ENCODE measurements at places on chromosomes 7 and 10. TPM values are rescaled to one million over a fixed set of nuclear protein-coding genes. Genes with fewer than 3 reads are reported as not detected.

DNA sequence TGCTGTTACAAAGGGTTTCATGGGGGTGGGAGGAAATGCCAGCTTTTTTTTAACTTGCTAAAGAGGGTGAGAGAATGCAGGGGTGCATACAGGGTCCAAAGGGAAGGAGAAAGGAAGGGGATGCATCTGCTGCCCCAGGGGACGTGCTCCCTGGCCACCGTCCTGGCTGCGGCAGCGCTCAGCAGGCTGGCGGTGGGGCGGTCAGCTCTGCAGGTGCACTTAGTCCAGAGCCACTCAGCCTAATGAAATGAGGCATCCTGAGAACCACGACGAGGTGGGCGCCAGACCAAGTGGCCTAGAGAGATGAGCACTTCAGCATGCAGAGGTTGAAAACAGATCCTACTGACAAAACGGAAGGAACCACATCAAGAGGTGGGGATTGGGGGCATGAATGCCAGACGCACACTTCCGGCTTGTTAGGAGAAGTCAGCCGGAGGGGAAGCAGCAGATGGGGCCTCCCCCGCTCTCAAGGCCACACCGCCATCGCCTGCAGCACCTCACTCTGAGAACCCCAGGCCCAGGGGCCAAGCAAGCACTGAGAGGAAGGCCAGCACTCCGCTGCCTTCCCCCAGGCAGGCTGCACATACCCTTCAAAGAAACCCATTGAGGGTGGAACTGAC is 94.5 kb downstream of the MAD1L1 start:
- no peak for DNase-seq
- no peaks in the 10 kb centered on the region for H3K36me3 ChIP-seq
- H3K27me3 ChIP-seq = no peaks in the 10 kb centered on the region
- H3K4me3 ChIP-seq = no peak overlapping the region
- H3K27ac ChIP-seq = no peak overlapping the region
- H3K4me1 ChIP-seq = no peaks in the 10 kb centered on the region

DNA sequence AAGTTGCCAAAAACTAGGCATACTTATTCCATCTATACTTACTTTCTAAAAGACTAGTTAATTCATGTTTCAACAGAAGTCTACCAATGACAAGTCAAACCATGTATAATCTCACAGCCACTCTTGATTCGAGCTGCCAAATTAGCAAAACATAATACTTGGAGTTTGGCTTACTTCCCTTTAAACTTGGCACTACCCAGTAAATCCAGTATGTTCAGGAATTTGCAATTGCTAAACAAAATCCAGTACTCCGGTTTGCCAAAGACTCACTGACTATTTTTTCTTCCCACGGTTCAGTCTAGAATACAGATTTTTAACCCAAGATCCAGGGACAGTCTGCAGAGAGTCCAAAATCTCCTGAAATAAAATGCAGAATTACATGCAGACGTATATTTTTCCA is 4.6 kb downstream of the OAT start:
- DNase-seq = no peak

DNA sequence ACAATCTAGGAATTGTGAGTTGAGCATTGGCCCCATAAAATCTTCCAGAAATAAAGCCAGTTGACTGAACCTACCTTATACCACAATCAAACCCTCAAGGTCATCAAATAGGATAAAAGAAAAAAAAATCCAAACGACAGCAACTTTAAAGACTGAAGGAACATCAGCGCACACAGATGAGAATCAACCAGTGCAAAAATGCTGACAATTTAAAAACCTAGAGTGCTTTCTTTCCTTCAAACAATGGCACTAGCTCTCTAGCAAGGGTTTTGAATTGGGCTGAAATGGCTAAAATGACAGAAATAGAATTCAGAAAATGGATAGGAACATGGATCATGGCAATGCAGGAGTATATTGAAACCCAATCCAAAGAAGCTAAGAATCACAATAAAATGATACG is 16.1 kb upstream of the POT1 start:
- H3K27me3 ChIP-seq = no peaks in the 10 kb centered on the region
- H3K4me3 ChIP-seq = no peak overlapping the region
- H3K27ac ChIP-seq = no peak overlapping the region
- H3K36me3 ChIP-seq = no peaks in the 10 kb centered on the region
- DNase-seq = no peak

DNA sequence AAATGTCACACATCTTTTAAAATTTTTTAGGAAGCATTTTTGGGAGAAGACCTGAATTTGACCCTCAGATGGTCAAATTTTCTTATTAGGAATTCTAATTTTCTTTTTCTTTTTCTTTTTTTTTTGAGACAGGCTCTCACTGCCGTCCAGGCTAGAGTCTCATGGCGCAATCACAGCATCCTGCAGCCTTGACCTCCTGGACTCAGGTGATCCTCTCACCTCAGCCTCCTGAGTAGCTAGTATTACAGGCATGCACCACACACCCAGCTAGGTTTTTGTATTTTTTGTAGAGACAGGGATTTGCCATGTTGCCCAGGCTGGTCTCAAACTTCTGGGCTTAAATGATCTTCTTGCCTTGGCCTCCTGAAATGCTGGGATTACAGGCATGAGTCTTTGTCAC is 65.4 kb downstream of the AKAP9 start:
- peaks cover 5% of the 10 kb centered on the region for H3K36me3 ChIP-seq
- no peak for DNase-seq
- no peak overlapping the region for H3K4me3 ChIP-seq
- no peaks in the 10 kb centered on the region for H3K4me1 ChIP-seq

GRCh38 chr10:43167498-43167889 is 29.2 kb downstream of the CSGALNACT2 start:
- DNase-seq = no peak
- no peak overlapping the region for H3K27ac ChIP-seq
- H3K4me3 ChIP-seq = no peak overlapping the region
- H3K27me3 ChIP-seq = no peaks in the 10 kb centered on the region
- no peaks in the 10 kb centered on the region for H3K36me3 ChIP-seq

DNA sequence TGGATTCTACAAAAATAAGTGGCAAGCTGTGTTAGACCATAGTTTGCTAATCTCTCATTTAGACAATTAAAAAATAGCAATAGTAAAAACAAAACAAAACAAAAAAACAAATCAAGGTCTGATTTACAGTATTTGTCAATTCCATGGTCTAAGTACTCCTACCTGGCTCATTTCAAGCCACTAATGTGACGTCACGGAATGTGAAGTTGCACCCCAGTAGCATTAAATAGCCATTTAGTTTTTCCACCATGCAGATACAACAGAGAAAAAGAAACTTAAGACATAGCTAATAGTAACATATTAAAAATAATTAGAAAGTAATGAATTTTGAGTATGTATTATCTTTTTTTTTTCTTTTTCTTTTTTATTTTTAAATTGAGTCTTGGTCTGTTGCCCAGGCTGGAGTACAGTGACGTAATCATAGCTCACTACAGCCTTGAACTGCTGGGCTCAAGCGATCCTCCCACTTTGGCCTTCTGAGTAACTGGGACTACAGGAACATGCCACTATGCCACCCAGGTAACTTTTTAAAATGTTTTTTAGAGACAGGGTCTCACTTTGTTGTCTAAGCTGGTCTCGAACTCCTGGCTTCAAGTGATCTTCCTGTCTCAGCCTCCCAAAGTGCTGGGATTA is 101.2 kb downstream of the MKX start:
- no peaks in the 10 kb centered on the region for H3K36me3 ChIP-seq
- no peak overlapping the region for H3K4me3 ChIP-seq
- DNase-seq = no peak
- no peaks in the 10 kb centered on the region for H3K4me1 ChIP-seq

GRCh38 chr10:69865450-69865849 is 63.7 kb downstream of the COL13A1 start:
- peak; percentile 35 for DNase-seq
- peaks cover 90% of the 10 kb centered on the region for H3K4me1 ChIP-seq
- peaks cover 23% of the 10 kb centered on the region for H3K36me3 ChIP-seq
- H3K4me3 ChIP-seq = no peak overlapping the region
- peak overlapping the region; percentile 62 for H3K27ac ChIP-seq

- H3K27ac ChIP-seq = no peak overlapping the region
- no peaks in the 10 kb centered on the region for H3K27me3 ChIP-seq
- no peaks in the 10 kb centered on the region for H3K36me3 ChIP-seq
- peak; percentile 19 for DNase-seq
- H3K4me1 ChIP-seq = no peaks in the 10 kb centered on the region
These were observed 138.0 kb upstream of the MTPN start for GRCh38 chr7:136114966-136115762.

GRCh38 chr7:79820387-79820786 is 314.2 kb upstream of the GNAI1 start:
- DNase-seq = no peak
- H3K4me3 ChIP-seq = no peak overlapping the region
- peaks cover 7% of the 10 kb centered on the region for H3K4me1 ChIP-seq
- H3K27ac ChIP-seq = no peak overlapping the region
- no peaks in the 10 kb centered on the region for H3K27me3 ChIP-seq

- H3K27ac ChIP-seq = no peak overlapping the region
- H3K27me3 ChIP-seq = no peaks in the 10 kb centered on the region
- H3K4me1 ChIP-seq = peaks cover 2% of the 10 kb centered on the region
- H3K4me3 ChIP-seq = no peak overlapping the region
- no peaks in the 10 kb centered on the region for H3K36me3 ChIP-seq
- DNase-seq = no peak
These were observed 29.1 kb downstream of the TFPI2 start for GRCh38 chr7:93861325-93861949.

DNA sequence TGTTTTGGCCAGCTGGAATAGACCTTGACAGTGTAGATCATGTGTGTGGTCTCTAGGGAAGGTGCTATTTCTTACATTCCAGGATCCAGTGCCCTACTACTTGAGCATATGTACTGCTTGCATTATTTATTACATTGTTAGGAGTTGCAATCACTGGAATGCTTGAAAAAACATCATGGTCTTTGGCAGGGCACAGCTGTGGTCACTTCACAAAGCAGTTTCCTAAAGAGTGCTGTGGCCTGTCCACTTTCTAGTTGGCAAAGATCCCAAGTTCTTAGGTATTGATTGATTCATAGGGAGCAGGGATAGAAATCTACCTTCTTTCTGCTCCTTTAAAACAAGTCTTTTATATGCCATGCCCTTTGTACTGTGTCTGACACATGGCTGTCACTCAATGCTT is 4.6 kb downstream of the C7orf25 start:
- no peak overlapping the region for H3K4me3 ChIP-seq
- H3K36me3 ChIP-seq = peaks cover 24% of the 10 kb centered on the region
- no peaks in the 10 kb centered on the region for H3K27me3 ChIP-seq
- no peak overlapping the region for H3K27ac ChIP-seq

DNA sequence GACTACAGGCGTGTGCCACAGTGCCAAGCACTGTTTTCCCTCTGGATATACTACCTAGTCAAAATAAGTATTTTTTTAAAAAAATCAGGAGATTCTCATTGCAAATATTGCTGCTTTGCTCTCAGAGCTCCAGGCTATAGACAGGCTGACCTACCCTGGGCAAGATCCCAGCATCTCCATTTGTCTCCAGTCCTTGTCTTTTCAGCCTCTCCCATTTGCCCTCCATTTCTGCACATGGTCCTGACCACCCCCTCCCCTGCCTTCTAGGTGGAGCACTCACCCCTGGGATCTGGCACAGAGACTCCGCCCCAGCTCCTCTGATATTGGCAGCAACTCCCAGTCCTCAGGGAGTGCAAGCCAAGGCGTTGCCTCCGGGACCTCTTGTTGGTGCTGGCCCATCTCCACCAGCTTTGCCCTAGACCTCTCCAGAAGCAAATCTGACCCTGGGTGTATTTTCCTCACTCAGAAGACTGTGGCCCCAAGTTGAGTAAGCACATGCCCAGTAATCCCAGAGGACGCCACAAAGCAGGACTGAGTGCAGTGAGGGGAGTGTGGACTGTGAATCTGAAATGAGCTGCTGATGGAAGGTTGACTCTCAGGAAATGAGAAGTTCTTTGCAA is 120.6 kb downstream of the MTPAP start:
- H3K27me3 ChIP-seq = peaks cover 6% of the 10 kb centered on the region
- H3K36me3 ChIP-seq = no peaks in the 10 kb centered on the region
- no peak overlapping the region for H3K27ac ChIP-seq
- no peak overlapping the region for H3K4me3 ChIP-seq

GRCh38 chr7:117862378-117862777 is 10.9 kb downstream of the CTTNBP2 start:
- no peak for DNase-seq
- H3K4me1 ChIP-seq = no peaks in the 10 kb centered on the region
- H3K4me3 ChIP-seq = no peak overlapping the region
- H3K27me3 ChIP-seq = no peaks in the 10 kb centered on the region
- H3K36me3 ChIP-seq = no peaks in the 10 kb centered on the region
- no peak overlapping the region for H3K27ac ChIP-seq

GRCh38 chr10:68732651-68733050 is 11.6 kb downstream of the CCAR1 start:
- DNase-seq = no peak
- no peak overlapping the region for H3K27ac ChIP-seq
- no peaks in the 10 kb centered on the region for H3K27me3 ChIP-seq
- no peaks in the 10 kb centered on the region for H3K4me1 ChIP-seq
- H3K4me3 ChIP-seq = no peak overlapping the region
- peaks cover 68% of the 10 kb centered on the region for H3K36me3 ChIP-seq

DNA sequence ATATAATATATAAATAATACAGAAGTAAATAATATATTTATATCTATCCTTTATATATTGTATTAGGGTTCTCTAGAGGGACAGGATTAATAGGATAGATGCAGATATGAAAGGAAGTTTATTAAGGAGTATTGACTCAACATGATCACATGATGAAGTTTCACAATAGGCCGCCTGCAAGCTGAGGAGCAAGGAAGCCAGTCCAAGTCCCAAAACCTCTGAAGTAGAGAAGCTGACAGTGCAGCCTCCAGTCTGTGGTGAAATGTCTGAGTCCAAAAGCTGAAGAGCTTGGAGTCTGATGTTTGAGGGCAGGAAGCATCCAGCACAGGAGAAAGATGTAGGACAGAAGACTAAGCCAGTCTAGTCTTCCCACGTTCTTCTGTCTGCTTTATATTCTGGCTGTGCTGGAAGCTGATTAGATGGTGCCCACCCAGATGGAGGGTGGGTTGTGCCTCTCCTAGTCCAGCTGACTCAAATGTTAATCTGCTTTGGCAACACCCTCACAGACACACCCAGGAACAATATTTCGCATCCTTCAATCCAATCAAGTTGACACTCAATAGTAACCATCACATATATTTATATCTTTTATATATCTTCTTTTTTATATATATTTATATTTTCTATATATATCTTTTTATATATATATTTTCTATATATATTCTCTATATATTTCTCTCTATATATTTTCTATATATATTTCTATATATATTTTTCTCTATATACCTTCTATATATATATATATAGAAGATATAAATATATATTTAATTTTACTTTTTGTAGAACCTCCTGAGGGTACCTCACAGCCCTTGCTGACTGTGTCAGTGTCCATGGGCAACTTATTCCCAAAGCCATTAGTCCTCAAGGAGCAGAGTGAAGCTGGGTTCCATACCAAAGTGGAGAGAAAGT is 24.6 kb upstream of the AKR1B10 start:
- H3K27ac ChIP-seq = peak overlapping the region; percentile 42
- H3K36me3 ChIP-seq = peaks cover 4% of the 10 kb centered on the region
- H3K4me1 ChIP-seq = peaks cover 25% of the 10 kb centered on the region
- DNase-seq = peak; percentile 23
- H3K27me3 ChIP-seq = no peaks in the 10 kb centered on the region
- H3K4me3 ChIP-seq = no peak overlapping the region

Gene SLC25A40
- total RNA-seq = 19.1 TPM

Gene SPDYE16
- total RNA-seq = not detected

Gene ADRB1
- total RNA-seq = 0.47 TPM
